ENCODE measurements at places on chromosomes 6 and 20.

- DNase-seq, result peak; percentile 13
Observed at GRCh38 chr6:140490081-140490480, 1115.6 kb upstream of the CITED2 start.

GRCh38 chr6:44659726-44660125 lies 272.2 kb downstream of the CDC5L start:
- peak; percentile 44 for DNase-seq

GRCh38 chr6:53395986-53396385 lies 47.2 kb upstream of the ELOVL5 start:
- DNase-seq, result no peak

DNA sequence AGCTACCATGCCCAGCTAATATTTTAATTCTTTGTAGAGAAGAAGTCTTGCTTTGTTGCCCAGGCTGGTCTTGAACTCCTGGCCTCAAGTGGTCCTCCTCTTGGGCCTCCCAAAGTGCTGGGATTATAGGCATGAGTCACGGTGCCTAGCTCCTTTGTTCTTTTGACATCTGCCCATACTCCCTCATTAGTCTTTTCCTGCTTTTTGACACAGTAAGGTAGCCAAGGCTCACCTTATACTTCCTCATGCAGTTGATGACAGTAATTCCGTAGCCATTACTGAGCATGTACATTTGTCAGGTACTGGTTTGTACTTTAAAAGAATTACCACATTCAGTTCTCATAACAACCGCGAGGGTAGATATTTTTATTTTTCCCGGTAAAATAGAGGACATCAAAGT lies 76.7 kb downstream of the CDYL start:
- no peak for DNase-seq

DNA sequence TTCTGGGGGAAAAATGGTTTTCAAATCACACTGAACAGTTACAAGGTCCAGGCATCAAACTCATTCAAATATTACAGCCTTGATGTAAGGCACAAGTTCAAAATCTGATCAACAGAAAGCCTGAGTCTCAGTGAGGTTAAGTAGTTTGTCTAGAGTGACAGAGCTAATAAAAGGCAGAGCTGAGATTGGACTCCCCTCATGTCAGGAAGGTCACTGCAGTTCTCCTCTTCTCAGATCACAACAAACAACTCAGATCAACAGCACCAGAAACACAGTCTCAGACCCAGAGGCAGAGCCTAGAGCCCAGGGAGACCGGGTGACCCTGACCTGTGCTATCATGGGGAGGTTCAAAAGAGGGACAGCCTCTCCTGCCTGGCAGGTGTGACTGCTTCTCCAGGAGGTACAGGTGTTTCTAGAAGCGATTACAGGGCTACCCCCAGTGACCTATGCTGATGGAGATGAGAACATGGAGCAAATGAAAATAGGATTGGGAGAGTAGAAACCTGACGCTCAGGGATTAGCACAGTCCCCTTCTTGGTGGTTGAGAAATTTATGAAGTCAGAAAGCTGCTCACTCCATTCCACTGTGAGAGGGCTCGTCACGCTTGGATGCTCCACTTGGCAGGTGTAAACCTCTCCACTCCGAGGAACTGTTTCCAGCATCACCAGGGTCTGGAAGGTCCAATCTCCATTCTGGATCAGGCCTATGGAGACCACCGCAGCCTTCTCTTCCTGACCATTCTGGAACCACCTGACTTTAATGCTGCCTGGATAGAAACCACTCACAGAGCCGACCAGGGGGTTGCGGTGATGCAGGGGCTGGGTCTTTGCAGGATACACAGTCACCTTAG lies 24.3 kb upstream of the HLA-DRB5 start:
- DNase-seq, result no peak
